Activated CD4-positive, CD25-positive, alpha-beta regulatory T cell treated with anti-CD3 and anti-CD28 coated beads, Interleukin-2, amount 50 U/mL, for 24 hours (primary cell): ENCODE measurements at places on chromosomes 13 and 19.
A peak's percentile ranks its signal among the peaks of the same experiment; 100 is the strongest.

DNA sequence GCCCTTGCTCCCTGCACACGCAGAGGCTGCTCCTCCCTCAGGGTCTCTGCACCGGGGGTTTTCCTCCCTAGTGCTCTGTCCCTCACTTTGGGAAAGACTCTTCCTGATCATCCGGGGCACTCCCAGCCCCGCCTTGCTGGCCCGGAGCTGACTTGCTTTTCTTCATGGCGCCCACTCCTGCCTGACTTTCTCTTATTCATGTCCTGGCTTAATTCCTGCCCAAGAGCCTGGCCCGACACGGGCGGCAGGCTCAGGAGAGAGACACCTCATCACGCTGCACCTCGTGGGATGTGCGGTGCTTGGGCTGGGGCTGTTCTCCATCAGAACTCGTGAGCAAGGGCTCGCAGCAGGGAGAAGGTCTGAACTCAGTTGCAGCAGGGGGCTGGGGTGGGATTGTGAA lies 11.8 kb upstream of the PLA2G4C start:
- no peak for ATAC-seq

GRCh38 chr13:82356667-82357410 lies 1525.4 kb downstream of the SLITRK1 start:
- ATAC-seq, result no peak

DNA sequence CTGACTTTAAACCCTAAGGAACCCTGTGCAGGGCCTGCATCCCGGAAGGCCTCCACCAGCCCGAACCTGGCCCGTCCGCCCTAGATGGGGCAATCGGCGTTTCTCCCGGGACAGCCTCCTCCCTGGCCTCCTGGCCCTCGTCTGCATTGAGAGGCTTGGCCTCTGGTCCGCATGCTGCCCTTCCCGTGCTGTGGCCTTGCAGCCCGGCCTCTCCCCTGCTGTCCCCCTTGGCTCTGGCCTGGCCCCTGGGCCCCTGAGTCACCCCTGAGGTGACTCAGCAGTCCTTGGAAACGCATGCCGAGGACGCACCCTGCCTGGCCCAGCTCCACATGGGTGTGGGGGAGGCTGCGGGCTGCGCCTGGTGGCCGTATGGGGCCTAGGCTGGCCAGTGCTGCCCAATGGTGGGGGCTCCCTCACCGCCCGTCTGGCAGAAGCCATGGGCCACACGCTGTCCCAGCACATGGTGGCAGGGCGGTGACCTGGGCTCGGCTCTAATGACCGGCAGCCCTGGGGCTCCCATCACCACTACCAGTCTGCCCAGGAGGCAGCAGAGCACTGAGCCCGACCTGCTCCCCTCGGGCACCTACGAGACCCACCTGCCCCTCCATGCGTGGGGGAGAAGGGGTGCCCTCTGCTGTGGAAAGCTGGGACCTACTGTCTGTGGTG lies 25.7 kb downstream of the SH3GL1 start:
- ATAC-seq, result no peak

DNA sequence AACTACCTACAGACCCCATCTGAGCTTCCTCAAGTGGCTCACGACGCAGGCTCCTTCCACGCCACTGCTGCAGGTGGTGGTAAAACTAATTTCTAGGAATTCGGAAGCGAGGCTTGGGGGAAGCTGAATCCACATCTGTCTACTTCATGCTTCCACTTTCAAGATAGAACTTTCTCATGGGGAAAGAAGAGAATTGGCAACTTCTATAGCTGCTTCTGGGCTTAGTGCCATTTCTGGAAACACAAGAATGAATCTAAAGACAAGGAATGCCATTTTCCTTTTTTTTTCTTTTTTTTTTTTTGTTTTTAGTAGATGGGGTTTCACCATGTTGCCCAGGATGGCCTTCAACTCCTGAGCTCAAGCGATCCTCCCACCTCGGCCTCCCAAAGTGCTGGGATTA lies 2.8 kb upstream of the NLRP12 start:
- no peak for ATAC-seq

DNA sequence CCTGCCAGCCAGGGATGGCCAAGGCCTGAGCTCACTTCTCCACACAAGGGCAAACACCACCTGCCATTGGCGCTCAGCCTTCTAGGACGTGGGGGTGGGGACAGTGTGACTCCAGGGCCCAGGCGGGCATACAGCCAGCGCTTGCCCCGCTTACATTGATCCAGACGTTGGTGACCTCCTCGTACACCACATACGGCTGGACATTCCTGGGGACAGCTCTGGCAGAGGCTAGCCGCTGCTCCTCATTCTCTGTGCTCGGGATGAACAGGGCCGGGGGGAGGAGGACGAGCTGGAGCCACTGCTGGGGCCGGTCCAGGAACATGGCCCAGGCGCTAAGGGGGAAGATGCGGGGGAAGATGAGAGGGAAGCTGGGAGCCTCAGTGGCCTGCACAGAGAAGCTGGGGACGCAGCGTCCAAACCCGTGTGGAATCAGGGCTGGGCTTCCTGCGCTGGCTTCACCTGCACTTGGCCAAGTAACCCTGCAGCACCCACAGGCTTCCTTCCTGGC lies 25.1 kb upstream of the MYDGF start:
- no peak for ATAC-seq

DNA sequence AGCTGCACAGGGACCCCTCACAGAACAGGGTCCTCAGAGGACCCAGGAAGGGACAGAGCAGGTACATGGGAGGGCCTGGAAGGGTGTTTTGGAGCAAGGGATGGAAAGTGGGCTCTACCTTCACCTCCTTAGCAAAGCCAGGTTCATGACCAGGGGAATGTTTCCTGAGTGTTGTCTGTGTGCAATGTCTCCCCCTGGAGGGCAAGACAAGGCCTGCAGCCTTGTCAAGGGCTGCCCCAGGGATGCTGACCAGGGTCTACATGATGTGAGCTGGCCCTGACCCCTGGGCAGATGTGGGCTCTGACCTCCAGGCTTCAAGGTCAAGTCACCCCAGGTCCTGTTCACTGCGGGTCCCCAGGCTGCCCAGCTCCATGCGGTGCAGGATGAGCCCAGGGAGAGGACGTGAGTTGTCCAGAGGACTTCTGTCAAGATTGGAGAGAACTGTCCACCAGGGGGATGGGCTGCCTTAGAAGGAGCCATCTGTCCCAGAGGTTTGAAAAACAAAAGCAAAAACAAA lies 1.0 kb upstream of the CEACAM1 start:
- peak; percentile 80 for ATAC-seq

- no peak for ATAC-seq
These were observed 216.4 kb downstream of the POSTN start for GRCh38 chr13:37382146-37382545.

DNA sequence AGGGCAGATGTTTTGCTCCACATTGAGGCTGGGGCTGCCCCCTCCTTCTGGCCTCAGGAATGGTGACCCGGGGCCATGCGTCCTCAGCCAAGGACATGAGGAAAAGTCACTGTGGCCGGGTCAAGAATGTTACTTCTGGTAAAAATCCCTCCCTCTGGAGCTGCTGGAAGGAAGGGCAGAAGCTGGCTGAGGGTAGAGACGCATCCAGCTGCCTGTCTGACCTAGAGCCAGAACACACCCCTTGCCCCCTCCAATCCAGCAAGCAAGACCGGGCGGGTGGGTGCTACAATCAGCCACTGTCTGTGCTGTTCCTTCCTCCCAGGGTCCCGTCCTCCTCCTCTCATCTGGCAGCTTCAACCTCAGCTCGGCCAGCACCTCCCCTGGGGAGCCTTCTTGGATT lies 59.0 kb downstream of the PTPRS start:
- no peak for ATAC-seq

- no peak for ATAC-seq
These were observed 62.0 kb upstream of the PDCD5 start for GRCh38 chr19:32519023-32519422.

DNA sequence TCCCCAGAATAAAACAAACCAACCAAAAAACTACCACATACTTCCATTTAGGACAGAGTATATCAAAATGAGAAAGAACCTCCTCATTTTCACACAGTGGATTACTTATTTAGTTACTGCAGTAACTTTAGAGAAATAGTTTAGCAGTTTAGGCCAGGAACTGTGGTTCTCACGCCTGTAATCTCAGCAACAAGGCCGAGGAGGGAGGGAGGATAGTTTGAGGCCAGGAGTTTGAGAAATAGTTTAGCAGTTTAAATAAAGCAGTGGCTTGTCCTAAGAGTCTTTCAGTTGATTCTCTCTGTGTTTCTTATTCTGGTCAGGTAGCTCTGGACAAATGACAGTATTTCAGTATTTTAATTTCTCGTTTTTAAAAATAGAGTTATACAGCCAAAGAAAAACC lies 9.4 kb downstream of the HMGB1 start:
- no peak for ATAC-seq

DNA sequence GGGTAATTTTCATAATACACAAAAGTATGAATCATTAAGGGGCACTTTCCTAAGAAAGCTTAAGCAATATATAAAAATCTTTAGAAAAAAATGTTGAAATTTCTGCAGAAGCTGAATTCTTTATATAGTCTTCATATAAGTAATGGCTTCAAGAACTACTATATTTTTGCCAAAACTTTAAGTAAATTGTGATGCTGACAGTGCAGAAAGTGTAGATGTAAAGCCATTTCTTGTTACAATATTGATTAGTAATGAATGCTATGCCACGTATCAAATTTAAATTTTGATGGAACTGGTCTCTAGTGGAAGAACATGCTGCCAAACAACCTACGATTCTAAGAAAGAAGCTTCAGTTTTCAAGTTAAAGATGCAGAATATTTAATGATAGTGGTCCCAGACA lies 1210.0 kb downstream of the SLITRK1 start:
- no peak for ATAC-seq

DNA sequence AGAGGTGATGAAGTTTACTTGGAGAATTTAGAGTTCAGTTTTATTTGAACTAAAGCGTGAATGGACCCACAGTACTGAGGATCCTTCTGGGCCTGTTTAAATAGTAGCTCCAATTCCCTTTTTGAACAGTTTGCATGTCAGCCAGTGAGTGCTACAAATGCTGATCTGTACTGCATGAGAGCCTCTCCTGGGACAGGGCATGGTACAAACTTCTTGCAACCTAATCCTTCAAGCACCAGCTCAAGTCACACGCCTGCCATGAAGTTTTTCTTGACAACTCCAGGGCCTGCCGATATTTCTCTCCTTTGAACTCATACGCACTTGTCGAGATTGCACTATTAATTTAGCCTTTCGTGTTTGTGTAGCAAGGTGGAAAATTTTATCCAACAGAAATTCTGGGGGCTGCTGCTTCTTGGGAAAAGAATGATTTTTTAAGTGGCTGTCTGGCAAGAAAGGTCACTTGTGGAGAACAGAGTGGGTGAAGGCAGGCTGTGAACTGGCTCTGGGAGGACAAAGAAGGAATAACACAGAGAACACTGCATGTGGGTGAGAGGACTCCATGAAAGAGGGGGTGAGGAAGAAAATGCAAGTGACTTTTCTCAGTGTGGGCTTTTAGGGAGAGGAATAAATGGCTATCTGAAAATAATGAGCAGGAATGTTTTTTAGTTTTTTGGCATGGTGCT lies 192.5 kb downstream of the NDFIP2 start:
- no peak for ATAC-seq

DNA sequence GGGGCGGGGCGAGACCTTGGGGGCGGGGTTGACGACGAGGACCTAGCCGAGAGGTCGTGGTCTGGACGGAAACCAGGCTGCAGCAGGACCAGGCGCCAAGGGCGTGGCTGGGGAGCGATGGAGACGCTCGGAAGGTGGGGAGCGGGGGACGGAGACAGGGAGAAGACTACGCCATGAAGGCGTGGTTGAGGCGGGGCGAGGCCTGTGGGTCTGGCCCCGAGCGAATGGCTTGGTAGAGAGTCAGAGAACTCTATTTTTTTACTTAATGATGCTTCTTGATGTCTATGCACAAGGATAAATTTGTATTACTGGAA lies 674 bp upstream of the FBXL12 start:
- no peak for ATAC-seq

- ATAC-seq, result no peak
These were observed 3.1 kb downstream of the TNFSF9 start for GRCh38 chr19:6533746-6534418.

DNA sequence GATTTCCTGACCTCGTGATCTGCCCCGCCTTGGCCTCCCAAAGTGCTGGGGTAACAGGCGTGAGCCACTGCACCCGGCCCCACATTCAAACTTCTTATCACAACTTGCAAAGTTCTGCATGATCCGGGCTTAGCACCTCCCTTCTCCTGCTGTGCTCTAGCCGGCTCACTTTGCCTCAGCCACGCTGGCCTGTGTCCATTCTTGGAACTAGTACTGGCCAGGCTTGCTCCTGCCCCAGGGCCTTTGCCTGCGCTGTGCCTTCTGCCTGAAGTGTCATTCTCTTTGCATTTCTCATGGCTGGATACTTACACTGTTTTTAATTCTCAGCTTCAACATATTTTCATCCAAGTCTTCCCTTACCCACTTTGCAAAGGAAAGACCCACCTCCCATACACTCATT lies 29.9 kb downstream of the CACNG6 start:
- ATAC-seq, result no peak

DNA sequence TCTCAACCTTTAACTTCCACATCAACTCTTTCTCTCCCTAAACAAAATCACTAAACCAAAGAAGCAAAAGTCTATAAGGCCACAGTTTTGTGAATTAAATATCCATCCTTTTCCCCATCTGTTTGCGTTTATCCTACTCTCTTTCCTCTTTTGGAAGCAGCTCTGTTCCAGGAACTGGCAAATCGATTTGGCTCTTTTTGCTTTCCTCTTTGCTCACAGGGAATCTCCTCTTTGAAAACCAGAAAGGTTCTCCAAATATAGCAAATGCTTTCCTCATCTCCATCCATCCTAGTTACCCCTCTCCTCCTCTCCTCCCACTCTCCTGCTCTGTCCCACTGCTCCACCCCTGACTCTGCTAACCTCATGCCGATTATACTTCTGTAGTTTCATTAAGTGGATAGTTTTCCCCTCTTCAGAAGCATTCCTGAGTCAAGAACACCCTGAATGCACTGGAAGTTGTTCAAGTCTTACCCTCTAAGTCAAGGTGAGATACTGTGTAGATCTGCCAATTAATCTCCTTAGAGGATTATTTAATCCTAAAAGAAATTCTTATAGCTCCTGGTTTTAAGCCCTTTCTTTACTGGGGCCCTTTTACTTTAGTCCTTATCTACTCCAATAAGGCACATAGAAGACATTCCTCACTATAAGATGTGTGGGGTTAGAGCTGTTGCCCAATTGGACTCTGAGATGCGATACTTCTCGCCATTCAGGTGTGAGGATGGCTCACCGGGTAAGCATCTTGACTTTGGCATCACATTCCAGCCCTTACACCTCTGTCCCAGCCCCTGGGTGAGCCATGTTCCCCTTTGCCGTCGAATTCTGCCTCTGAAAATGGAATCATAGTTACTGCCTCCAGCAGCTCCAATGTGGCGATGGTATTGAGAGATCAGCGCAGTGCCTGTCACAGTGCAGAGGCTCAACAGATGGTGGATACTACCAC lies 67.6 kb downstream of the COL4A2 start:
- ATAC-seq, result no peak

GRCh38 chr13:41706152-41706551 lies 248.8 kb downstream of the RGCC start:
- no peak for ATAC-seq

DNA sequence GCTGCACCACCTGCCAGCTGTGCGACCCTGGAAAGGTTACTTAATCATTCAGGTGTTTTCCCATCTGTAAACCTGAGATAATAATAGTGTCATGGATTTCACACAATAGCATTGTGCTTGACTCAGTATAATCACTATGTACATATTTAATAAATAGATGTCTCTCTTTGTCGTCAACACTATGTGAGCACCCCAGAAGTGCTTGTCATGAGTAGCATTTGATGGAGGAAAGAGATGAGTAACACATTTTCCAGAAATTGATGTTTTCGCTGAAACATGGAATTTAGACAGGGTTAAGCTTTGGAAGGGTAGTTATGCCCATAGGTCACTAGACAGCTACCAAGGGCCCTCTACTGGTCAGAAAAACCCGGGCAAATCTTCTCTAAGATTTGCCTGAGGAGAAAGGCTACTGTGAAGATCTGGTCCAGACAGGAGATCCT lies 9.5 kb upstream of the MBNL2 start:
- ATAC-seq, result peak; percentile 24
